Chondrocyte (in vitro differentiated cells): ENCODE measurements at places on chromosomes 16 and 17. TPM values are rescaled to one million over a fixed set of nuclear protein-coding genes. Genes with fewer than 3 reads are reported as not detected.

- H3K27ac ChIP-seq: peak overlapping the region; percentile 36
- H3K36me3 ChIP-seq: no peaks in the 10 kb centered on the region
- DNase-seq: no peak
- H3K4me1 ChIP-seq: peaks cover 26% of the 10 kb centered on the region
These were observed 5.8 kb upstream of the CBX4 start for GRCh38 chr17:79844869-79845600.

DNA sequence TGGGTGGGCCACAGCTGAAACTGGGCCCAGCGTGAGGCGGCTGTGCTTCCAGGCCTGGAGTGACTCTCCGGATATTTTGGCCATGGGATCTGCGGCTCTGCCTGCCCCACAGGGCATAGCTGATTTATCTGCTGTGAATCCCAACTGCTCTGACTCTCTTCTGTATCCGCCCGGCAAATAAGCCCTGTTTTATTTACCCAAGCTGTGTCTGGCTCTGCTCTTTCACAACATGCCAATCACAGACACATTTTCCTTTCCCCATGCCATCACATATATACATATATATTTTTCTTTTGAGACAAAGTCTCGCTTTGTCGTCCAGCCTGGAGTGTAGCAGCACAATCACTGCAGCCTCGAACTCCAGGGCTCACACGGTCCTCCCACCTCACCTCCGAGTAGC, 33.3 kb downstream of the GTF3C1 start:
- H3K4me3 ChIP-seq: no peak overlapping the region
- no peak overlapping the region for H3K27ac ChIP-seq
- peaks cover 31% of the 10 kb centered on the region for H3K36me3 ChIP-seq
- peaks cover 4% of the 10 kb centered on the region for H3K4me1 ChIP-seq

DNA sequence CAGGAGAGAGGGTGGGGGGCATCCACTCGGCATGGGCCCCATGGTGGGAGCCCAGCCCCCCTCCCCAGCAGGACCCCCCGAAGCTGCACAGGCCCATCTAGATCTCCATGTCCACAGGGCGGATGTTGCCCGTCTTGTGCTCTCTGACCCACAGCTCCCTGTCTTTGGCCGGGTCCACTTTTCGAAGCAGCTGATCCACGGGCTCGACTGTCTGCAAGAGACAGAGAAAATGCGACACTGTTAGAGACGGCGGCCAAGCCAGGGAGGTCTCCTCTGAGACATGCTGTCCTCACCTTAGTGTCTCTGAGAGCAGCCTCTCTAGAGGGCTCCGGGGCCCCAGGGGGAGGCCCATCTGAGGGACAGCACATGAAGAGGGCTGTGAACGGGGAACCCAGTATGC, 12.1 kb upstream of the RCVRN start:
- no peak overlapping the region for H3K4me3 ChIP-seq
- no peaks in the 10 kb centered on the region for H3K27me3 ChIP-seq
- H3K4me1 ChIP-seq: no peaks in the 10 kb centered on the region
- peaks cover 6% of the 10 kb centered on the region for H3K36me3 ChIP-seq
- H3K27ac ChIP-seq: no peak overlapping the region

GRCh38 chr16:2968368-2968737, 795 bp upstream of the PAQR4 start:
- no peak overlapping the region for H3K27ac ChIP-seq
- no peak for DNase-seq
- H3K4me3 ChIP-seq: peak overlapping the region; percentile 66

DNA sequence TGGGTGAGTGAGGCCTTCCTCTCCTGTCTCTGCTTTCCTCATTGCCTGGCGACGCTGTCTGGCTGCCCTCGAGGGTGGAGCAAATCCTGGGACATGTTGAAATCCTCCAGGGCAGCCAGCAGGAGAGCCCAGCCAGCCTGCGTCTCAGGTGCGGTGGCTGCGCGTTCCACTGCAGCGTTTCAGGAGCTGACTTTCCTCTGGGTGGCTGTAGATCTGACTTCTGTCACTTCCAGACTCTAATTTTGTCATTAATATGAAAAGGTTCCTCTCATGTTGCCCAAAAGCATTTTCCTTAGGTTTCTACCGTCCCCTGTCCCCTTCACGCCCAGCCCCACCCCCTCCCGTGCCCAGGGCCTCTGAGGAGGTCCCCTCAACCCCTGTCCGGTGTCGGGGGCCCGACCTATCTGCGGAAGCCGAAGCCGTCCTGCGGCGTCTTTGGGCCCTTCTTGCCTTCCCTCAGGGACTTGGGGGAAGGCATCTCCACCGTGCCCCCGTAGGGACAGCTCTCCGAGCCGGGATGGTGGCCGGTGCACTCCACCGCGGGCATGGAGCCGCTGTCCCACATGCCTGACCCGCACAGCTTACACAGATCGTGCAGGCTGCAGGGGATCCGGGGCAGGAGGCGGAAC, 95.1 kb downstream of the TBC1D16 start:
- peaks cover 28% of the 10 kb centered on the region for H3K36me3 ChIP-seq
- peaks cover 3% of the 10 kb centered on the region for H3K4me1 ChIP-seq
- no peak overlapping the region for H3K4me3 ChIP-seq
- peak; percentile 61 for DNase-seq

DNA sequence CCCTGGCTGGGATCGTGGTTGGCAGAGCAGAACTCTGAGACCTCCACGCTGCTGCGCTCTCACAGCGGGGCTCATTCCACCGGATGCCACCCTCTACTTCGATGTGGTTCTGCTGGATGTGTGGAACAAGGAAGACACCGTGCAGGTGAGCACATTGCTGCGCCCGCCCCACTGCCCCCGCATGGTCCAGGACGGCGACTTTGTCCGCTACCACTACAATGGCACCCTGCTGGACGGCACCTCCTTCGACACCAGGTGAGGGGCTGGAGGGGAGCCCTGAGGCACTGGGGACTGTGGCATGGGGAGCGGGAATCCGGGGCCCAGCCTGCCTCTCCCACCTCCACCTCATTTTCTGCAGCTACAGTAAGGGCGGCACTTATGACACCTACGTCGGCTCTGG, 5.2 kb downstream of the FKBP10 start:
- H3K4me1 ChIP-seq: peaks cover 24% of the 10 kb centered on the region
- H3K4me3 ChIP-seq: no peak overlapping the region
- H3K27ac ChIP-seq: peak overlapping the region; percentile 27
- peaks cover 22% of the 10 kb centered on the region for H3K36me3 ChIP-seq
- no peak for DNase-seq
- no peaks in the 10 kb centered on the region for H3K27me3 ChIP-seq

DNA sequence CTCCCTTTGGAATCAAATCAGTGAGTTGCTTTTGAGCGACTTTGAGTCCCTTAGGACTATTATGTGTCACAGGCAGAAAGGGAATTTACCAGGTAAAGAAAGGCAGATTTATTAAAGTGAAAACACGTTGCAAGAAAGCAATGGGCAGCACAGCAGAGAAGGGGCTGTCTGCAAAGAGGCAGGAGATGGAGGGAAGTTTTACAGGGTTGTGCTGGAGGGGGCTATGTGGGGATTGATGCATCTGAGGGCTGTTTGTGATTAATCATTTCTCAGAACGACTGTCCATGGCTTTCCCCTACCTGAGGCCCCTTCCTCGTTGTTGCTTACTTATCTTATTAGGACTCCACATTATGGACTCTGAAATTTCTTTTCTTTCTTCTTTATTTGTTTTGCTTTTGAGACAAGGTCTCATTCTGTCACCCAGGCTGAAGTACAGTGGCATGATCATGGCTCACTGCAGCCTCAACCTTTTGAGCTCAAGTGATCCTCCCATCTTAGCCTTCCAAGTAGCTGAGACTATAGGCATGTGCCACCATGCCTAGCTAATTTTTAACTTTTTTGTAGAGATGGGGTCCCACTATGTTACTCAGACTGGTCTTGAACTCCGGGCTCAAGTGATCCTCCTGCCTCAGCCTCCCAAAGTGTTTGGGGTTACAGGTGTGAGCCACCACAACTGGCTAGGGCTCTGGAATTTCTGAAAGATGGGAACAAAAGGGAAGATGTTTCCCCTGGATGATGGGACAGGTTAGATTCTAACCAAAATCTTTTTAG, 5.5 kb downstream of the WWP2 start:
- H3K27ac ChIP-seq: no peak overlapping the region
- H3K4me3 ChIP-seq: no peak overlapping the region
- no peaks in the 10 kb centered on the region for H3K27me3 ChIP-seq
- H3K36me3 ChIP-seq: no peaks in the 10 kb centered on the region
- no peak for DNase-seq

DNA sequence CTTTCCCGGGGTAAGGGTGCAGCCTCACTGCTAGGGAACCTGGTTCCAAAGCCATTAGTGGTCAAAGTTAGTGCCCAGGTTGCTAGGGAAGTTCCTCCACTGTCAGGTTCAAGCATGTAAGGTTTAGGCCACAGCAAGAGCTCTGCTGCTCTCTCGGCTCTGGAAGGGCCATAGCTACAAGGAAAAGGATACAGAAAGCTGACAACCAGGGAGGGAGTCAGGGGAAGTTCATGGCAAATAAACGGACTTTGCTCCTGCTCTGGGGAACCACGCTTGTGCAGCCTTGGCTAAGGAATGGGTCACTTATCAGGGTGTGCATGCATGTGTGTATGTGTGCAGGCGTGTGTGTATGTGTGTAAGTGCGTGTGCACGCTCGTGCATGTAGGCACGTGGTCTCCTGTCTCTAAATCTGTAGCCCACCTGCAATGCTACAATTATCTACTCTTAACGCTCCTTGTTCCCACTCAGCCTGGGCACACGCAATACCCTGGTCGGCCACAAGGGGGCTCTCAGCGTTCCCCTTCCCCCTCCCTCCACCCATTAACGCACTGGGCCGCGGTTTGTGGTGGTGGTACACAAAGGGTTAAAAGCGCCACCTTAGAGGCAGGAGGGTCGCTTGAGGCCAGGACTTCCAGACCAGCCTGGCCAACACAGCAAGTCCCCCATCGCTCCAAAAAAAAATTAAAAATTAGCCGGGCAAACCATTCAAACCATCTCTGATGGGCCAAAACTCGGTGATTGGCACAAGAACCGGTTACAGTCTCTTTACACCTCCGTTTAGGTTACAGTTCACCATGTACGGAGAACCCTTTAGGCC, 48.4 kb upstream of the KDM8 start:
- H3K36me3 ChIP-seq: peaks cover 2% of the 10 kb centered on the region
- H3K27ac ChIP-seq: no peak overlapping the region
- no peak for DNase-seq
- no peaks in the 10 kb centered on the region for H3K4me1 ChIP-seq

DNA sequence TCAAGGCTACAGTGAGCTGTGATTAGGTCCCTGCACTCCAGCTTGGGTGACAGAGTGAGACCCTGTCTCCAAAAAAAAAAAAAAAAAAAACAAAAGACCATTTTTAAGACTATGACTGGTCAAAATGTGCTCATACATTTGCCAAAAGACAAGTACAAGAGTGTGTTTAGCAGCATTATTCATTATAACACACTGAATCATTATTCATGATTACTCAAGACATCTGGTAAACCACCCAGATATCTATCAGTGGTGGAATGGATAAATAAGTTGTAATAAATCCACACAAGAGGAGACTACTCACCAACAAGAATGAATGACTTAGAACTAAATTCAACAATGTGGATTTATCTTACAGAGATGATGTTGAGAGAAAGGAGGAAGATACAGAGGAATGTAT, 716.3 kb downstream of the MAF start:
- peaks cover 5% of the 10 kb centered on the region for H3K27me3 ChIP-seq
- no peaks in the 10 kb centered on the region for H3K36me3 ChIP-seq
- no peaks in the 10 kb centered on the region for H3K4me1 ChIP-seq
- H3K27ac ChIP-seq: no peak overlapping the region

- peaks cover 1% of the 10 kb centered on the region for H3K36me3 ChIP-seq
- no peak overlapping the region for H3K27ac ChIP-seq
- no peaks in the 10 kb centered on the region for H3K27me3 ChIP-seq
- DNase-seq: no peak
- H3K4me3 ChIP-seq: no peak overlapping the region
- no peaks in the 10 kb centered on the region for H3K4me1 ChIP-seq
These were observed 612.5 kb downstream of the KCNJ18 start for GRCh38 chr17:22304667-22305303.

DNA sequence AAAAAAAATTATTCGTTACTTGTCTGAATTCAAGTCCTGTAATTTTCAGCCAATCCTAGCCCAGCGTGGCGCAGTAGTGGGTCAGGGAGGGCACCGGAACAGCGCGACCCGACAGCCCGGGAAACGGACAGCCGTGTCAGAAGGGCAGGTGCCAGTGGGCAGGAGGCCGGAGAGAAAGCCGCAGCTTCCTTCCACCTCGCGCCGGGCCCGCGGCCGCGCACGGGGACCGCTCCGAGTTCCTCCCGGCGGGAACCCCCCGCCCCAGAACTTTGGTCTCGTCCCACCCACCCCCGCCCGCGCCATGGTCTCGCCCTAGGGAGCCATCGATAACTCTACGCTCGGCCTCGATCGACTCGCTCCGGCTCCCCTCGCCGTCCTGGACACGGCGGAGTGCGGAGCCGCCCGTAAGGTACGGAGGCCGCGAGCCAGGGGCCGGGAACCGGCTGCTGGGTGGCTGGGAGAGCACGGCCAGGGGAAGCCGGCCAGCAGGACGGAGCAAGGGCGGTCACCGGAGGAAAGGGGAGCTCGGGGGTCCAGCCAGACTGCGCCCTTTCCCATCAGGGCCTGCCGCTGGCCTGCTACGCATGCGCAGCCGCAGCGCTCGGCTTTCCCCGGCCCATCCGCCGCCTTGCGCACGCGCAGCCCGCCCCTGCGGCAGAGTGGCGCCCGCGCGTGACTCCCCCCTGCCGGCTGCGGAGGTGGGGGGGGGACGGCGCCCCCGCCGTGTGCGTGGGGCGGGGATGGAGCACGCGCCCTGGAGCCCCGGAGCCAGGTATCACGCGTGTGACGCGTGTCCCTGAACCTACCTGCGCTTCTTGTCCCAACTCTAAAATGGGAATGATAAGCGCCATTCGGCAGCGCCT, at the start of gene MLST8:
Gene MLST8 (plus strand): TSS at position 351 of the 863 bp plus-strand sequence. CDS start 632 bp downstream, outside the sequence.
- peak within 1 kb of the TSS; percentile 81 for H3K4me3 ChIP-seq
- H3K27me3 ChIP-seq: no peaks in the 10 kb centered on the region
- peaks cover 7% of the 10 kb centered on the region for H3K36me3 ChIP-seq
- H3K4me1 ChIP-seq: peaks cover 20% of the 10 kb centered on the region
- peak within 1 kb of the TSS; percentile 82 for H3K27ac ChIP-seq

DNA sequence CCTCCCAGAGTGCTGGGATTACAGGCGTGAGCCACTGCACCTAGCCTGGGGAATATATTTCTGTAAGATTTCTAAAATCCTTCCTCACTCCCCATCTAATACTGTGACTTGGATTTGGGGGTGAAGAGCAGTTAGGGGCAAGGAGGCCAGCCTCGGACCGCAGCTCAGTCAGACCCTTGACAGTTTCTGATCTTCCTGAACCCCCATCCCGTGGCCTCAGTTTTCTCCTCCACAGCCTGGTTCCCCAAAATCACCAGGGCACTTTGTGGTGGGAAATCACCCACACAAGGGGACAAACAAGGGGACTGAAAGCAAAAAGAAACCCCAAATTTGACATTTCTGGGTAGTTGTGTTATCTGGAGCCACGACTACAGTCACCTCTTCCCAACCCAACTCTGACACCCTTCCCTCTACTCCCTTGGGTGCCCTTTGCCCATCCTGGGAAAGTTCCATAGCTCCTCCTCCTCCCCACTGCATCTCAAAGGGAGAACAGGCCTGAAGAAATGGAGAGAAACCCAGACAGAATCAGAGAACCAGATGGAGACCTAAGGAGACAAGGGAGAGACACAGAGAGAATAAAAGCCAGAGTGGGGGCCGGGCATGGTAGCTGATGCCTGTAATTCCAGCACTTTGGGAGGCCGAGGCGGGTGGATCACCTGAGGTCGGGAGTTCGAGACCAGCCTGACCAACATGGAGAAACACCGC, 2.8 kb upstream of the STAT5A start:
- peaks cover 22% of the 10 kb centered on the region for H3K4me1 ChIP-seq
- H3K36me3 ChIP-seq: no peaks in the 10 kb centered on the region
- no peak overlapping the region for H3K4me3 ChIP-seq
- no peak overlapping the region for H3K27ac ChIP-seq

Gene FGF11
- total RNA-seq: 5.0 to 6.0 TPM (median 5.1 TPM) in 3 replicates

Gene ERI2
- total RNA-seq: 11.5 to 17.7 TPM (median 13.3 TPM) in 3 replicates

Gene MEAK7
- total RNA-seq: 21.0 to 27.9 TPM (median 26.8 TPM) in 3 replicates

Gene CDRT15L2
- total RNA-seq: not detected in 3 replicates

Gene IRX5
- 1.0 to 2.5 TPM (median 1.5 TPM) in 3 replicates for total RNA-seq

Gene ARHGAP27
- 1.5 to 2.7 TPM (median 2.0 TPM) in 3 replicates for total RNA-seq

Gene KRTAP9-3
- total RNA-seq: not detected in 3 replicates

Gene PERCC1
- total RNA-seq: not detected in 3 replicates
